ENCODE measurements at places on chromosomes 5 and 9.

DNA sequence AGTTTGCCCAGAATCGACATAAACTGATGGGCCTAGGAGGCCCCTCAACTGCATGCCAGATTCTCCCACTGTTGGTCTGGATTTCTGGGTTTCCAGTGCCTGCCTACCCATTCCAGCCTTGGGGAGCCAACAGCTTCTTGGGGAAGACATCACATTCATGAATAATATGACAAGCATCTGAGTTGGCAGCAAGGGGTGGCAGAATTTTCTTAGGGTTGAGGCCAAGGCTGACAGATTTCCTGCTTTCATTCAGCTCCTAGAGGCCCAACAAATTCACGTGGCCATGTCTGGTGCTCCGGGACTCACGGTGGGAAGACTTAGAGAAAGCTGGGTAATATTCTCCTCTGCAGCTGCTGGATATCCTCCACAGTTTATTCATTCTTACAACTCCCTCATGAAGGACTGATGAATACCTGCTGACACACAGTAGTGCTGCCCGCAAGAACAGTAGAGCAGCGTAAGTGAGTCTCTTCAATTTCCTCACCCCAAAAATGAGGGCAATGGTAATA lies 305.0 kb upstream of the TNC start:
- no peak for DNase-seq

- no peak for DNase-seq
Observed at GRCh38 chr9:6414247-6414641, 1.2 kb downstream of the UHRF2 start.

GRCh38 chr5:94181895-94182294 lies 436.5 kb downstream of the KIAA0825 start:
- peak; percentile 13 for DNase-seq

DNA sequence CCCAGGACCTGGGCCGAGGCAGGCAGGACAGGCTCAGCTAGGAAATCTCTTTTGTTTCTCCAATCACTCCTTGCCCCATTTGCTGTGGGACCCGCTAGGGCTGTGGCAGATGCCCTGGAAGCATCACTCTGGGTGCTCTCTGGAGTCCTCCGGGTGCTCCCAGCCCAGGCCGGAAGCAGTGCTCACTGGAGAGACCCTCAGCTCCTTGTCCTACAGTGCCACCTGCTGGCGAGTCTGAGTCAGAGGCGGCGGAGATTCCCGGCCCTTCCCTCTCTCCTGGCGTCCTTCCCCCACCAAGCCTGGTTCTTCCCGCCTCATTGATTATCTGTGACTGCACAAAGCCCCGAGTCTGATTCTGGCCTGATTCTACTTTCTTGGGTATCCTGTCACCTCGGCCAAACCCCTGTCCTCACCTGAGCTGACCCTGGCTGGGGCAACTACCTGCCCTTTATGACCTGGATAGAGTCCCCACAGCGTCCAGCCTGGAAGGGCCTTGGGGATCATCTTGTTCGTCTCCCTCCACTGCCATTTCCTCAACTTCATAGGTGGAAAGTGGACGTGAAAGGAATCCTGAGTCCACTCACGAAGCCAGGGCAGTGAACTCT lies 7.3 kb upstream of the BARHL1 start:
- DNase-seq, result peak; percentile 48

DNA sequence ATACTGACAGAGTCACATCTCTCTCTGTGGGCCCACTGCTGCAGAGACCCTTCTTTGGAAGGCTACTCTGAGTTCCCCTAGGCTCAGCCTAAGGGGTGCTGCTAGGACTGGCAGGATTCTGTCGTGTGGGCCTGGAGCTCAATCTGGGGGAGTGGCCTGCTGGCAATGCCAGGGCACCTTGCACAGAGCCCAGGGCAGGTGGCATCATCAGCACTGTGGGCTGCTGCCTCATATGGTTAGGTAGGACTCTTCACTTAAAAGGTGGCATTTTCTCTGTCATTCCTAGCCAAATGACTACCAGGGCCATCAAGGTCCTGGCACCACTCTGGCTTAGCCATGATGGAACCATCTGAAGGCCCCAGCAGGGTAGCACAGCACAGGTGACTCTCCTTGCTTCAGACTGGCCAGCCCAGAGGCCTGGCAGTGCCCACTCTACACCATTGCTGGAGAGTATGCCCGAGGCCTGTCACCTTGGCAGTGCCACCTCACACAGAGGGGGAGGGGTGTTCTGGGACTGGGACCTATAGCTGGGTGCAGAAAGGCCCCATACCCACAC lies 21.9 kb downstream of the PITX1 start:
- no peak for DNase-seq

DNA sequence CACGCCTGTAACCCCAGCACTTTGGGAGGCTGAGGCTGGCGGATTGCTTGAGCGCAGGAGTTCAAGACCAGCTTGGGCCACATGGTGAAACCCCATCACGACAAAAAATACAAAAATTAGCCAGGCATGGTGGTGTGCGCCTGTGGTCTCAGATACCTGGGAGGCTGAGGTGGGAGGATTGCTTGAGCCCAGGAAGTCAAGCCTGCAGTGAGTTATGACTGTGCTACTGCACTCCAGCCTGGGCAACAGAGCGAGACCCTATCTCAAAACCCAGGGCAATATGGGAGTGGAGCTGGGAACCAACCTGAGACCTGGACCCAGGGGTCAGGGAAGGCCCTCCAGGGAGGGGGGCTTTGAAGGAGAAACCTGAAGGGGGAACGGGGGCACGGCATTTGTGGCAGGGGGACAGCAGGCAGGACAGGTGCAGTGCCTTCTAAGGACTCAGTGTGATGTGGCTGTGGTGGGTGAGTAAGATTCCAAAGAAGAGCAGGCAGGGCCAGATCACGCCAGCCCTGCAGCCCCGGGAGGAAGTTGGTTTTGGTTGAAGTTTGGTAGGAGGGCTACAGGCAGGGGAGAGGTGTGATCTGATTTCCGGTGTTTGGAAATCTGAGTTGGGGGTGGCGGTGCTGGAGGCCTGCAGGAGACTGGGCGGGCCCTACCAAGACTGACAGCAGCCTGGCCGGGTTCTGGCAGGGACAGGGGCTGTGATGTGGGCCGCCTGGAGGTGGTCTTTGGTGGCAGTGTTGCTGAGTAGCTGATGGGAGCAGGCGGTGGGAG lies 46.2 kb downstream of the NTNG2 start:
- DNase-seq, result no peak

DNA sequence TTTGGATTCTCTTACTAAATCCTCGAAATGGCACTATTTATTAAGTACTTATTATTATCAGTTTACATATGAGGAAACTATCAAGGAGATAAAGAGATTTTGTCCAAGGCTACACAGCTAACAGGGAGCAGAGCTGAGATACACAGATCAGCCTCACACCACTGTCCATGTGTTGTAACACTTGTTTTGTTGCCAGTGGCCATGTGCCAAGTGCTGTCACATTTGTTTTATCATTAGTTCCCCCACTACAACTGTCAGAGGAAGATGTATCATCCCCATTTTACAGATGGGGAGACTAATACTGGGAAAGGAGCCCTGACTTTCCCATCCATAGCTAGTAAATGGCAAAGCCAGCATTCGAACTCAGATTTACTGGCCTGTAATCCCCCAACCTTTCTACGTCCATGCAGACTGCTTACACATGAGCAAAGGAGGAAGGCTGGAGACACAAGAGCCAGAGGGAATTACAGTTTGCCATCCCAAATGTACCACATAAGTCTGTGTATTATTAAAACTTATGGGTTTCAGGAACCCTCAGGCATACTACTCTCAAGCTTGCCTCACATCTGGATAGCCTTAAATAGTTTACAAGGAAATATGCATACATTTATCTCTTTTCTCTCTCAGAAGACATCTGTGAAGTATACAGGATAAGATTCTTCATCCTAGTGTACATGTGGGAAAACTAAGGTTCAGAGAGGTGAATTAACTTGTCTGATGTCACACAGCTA lies 25.1 kb downstream of the PAPPA start:
- DNase-seq, result no peak

- DNase-seq, result no peak
Observed at GRCh38 chr9:115210699-115211098, 92.7 kb upstream of the TNC start.

DNA sequence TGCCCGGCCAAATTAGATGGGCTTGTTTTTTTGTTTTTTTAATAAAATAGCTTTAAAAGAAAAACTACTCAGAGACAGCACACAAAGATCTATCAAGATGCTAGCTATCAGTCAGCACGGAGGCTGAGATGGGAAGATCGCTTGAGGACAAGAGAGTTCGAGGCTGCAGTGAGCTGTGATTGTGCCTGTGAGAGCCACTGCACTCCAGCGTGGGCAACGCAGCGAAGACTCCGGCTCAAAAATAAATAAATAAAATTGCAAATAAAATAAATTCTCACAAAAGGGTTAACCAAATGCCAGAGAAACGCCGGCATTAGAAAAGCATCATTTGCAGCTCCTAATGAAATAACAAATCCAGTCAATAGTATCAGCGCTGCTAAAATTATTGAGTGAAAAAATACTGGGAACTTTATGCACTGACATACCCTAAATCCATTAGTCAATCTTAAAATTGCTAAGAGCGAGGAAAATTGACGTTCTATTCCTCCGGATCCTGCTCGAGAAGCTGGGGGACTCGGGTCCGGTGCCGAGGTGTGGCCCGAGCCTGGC lies 681 bp downstream of the CPLANE1 start:
- DNase-seq, result no peak

DNA sequence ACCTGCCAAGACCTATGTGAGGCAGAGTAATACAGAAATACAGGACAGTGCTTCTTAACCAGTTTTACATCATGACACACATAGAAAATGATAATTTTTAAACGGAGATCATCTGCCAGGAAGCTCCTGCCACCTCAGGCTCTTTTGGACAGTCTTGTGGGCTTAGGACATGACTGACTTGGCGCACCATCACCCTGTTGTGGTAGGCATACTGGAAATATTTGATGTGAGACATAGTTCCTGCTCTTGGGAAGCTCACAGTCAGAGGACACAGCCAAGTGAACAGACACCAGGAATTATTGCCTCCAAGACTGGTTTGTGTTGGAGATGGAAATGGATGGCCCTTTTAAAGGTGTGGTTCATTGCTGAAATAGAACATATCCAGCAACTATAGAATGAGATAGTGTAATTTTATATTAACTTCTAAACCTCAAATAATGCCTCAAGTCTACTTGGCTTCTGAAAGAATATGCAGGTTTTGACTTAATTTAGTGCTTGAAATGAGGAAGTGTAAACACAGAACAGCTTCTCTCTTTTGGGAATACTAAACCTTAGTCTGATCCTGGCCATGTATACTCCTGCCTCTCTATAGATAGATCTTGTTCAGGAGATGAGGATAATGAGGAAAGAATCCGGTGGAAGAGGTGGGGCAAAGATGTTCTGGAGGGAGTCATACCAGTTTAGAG lies 19.7 kb downstream of the CPEB4 start:
- DNase-seq, result no peak

GRCh38 chr9:31847963-31848362 lies 536.5 kb upstream of the ACO1 start:
- peak; percentile 67 for DNase-seq

DNA sequence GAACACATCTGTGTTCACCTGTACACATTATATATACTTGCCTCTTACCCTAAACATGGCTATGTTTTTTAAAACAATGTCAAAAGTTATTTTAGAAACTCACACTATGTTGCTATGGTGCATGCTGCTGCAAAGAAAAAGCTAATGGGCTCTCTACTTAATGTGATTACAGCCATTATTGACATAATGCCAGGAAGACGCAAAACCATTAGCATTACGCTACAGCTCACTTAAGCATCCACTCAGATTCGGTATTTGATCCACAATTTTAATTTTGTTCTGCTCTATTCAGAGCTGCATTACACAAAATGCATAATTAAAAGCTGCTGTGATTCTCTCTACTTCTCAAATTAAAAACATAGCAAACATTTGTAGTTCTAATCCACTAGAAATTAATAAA lies 395.2 kb downstream of the BNC2 start:
- no peak for DNase-seq

- DNase-seq, result no peak
Observed at GRCh38 chr5:174118823-174119467, 73.4 kb downstream of the NSG2 start.

DNA sequence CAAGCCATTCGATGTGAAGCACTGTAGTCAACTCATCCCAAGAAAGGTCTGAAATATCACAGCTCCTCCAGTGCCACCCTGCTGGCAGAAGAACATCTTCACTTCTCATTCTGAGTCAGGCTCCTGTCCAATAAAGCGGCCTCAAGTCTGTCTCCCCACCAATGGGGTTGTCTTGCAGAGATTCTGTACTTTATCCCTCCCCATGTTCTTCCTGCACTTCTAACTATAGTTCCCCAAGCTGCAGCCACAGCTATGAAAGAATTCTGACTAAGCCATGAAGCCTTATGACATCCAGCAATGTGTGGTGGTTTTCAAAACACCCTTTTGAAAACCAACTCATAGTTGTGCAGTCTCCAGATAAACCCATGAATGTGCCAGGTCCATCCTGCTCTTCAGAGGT lies 6.8 kb downstream of the MACROH2A1 start:
- no peak for DNase-seq

GRCh38 chr9:136671646-136672430 lies 9.1 kb downstream of the EGFL7 start:
- no peak for DNase-seq

- peak; percentile 81 for DNase-seq
Observed at GRCh38 chr5:148147415-148147814, 20.9 kb upstream of the SPINK14 start.

DNA sequence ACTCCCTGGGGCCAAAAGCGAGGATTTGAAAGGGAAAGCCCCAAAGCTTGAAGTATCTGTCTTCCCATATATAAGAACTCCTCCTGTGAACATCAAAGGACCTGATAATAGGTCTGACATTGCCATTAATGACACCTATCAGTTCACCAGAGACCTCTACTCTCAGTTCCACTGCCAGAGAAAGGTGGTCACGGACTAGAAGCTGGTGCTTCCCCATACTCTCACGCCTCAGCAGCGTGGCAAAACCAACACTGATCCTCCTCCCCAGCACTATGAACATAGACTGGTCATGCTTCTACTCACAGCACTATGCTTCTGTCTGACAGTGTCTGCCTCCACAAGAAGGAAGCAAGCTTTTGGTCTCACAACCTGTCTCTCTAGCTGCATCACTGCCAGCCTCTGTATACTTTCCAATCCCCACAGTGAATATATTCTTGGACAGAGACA lies 37.9 kb downstream of the NRG2 start:
- DNase-seq, result no peak

- DNase-seq, result no peak
Observed at GRCh38 chr5:106392766-106393165, 1278.0 kb downstream of the EFNA5 start.

DNA sequence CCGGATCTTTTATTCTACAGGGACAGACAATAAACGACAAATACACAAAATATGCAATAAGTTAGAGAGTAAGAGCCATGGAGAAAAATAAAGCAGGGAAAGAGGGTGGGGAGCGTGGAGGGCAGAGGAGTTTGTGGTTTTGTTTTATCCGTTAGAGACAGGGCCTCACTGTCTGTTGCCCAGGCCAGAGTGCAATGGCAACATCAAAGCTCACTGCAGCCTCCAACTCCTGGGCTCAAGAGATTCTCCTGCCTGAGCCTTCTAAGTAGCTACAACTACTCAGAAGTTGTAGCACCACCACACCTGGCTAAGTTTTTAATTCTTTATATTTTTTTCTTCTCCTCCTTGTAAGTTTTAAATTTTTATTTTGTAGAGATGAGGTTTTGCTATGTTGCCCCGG lies 54.5 kb upstream of the CTNNA1 start:
- DNase-seq, result no peak
